Gastroesophageal sphincter (tissue), 4 donors: ENCODE measurements at places on chromosomes 4 and X. TPM values are rescaled to one million over a fixed set of nuclear protein-coding genes. Genes with fewer than 3 reads are reported as not detected.

GRCh38 chrX:136828830-136829229 is 48.1 kb upstream of the ARHGEF6 start:
- no peaks in the 10 kb centered on the region for H3K4me1 ChIP-seq
- H3K27me3 ChIP-seq = no peaks in the 10 kb centered on the region
- no peak for ATAC-seq

DNA sequence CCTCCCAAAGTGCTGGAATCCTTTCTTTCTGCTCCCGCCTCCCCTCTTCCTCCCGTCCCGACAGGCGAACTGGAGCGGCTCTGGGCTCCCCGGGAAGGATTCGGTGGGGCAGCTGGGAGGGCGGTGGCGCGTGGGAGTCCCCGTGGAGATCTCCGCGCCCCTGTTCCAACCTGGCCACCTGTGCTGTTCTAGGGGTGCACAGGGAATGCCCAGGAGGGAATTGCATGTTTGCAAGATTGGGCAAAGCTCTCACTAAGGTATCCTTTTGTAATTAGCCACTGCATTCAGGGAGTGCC is 11.2 kb upstream of the ELF4 start:
- H3K36me3 ChIP-seq = no peaks in the 10 kb centered on the region
- H3K27ac ChIP-seq = no peak overlapping the region
- H3K4me1 ChIP-seq = no peaks in the 10 kb centered on the region
- no peak for ATAC-seq
- peak overlapping the region; percentile 45 for H3K4me3 ChIP-seq
- H3K27me3 ChIP-seq = no peaks in the 10 kb centered on the region

DNA sequence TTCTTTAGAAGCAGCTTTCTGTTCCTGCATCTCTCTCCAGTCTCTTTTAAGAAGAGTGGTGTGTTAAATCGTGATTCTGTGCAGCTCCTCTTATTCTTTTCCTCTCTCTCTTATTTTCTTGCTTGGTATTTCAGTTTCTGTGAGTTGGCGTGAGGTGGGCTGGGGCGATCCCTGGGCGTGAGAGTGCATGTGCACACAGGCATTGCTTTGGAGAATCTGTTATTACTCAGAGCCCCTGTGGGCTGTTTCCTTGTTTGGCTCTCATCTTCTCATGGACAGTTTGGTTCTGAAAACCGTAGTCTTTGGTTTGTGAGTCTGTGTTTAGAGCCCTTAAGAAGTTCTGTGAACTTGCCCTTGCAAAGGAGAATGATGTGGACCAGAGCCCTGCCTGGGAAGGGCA is 97.2 kb upstream of the CLNK start:
- H3K27me3 ChIP-seq = no peaks in the 10 kb centered on the region
- H3K4me1 ChIP-seq = no peaks in the 10 kb centered on the region
- H3K4me3 ChIP-seq = no peak overlapping the region
- no peaks in the 10 kb centered on the region for H3K36me3 ChIP-seq

- peaks cover 20% of the 10 kb centered on the region for H3K4me1 ChIP-seq
- no peaks in the 10 kb centered on the region for H3K27me3 ChIP-seq
- H3K27ac ChIP-seq = peak overlapping the region; percentile 99
- no peaks in the 10 kb centered on the region for H3K36me3 ChIP-seq
- ATAC-seq = no peak
Observed at GRCh38 chrX:153974726-153975286, 2.3 kb downstream of the TMEM187 start.

- no peak overlapping the region for H3K4me3 ChIP-seq
- no peaks in the 10 kb centered on the region for H3K36me3 ChIP-seq
- H3K27ac ChIP-seq = no peak overlapping the region
Observed at GRCh38 chrX:26651755-26652154, 435.8 kb downstream of the MAGEB5 start.

- peaks cover 12% of the 10 kb centered on the region for H3K4me1 ChIP-seq
- peak overlapping the region; percentile 85 for H3K27ac ChIP-seq
- peak overlapping the region; percentile 74 for H3K4me3 ChIP-seq
- no peaks in the 10 kb centered on the region for H3K27me3 ChIP-seq
- no peak for ATAC-seq
Observed at GRCh38 chr4:26858035-26858918, 2.4 kb upstream of the STIM2 start.

- no peaks in the 10 kb centered on the region for H3K27me3 ChIP-seq
- H3K4me1 ChIP-seq = no peaks in the 10 kb centered on the region
- H3K27ac ChIP-seq = no peak overlapping the region
- no peak overlapping the region for H3K4me3 ChIP-seq
Observed at GRCh38 chr4:5783486-5783885, 72.5 kb downstream of the EVC start.

Gene ENOX2
- 20.7 TPM for total RNA-seq

Gene GAGE12E
- total RNA-seq = not detected

Gene NHSL2
- total RNA-seq = 15.9 TPM

GRCh38 chrX:74511704-74512103 is 90.4 kb downstream of the SLC16A2 start:
- peaks cover 10% of the 10 kb centered on the region for H3K4me1 ChIP-seq
- no peak overlapping the region for H3K27ac ChIP-seq
- no peak overlapping the region for H3K4me3 ChIP-seq
- ATAC-seq = no peak
- H3K27me3 ChIP-seq = no peaks in the 10 kb centered on the region

Gene FRAS1
- 3.9 TPM for total RNA-seq

GRCh38 chr4:53089936-53090729 is 228.0 kb downstream of the RASL11B start:
- H3K36me3 ChIP-seq = no peaks in the 10 kb centered on the region
- ATAC-seq = peak; percentile 70
- no peaks in the 10 kb centered on the region for H3K4me1 ChIP-seq
- H3K27ac ChIP-seq = no peak overlapping the region
- H3K4me3 ChIP-seq = no peak overlapping the region

Gene NOX1
- total RNA-seq = not detected

- H3K27me3 ChIP-seq = no peaks in the 10 kb centered on the region
- H3K27ac ChIP-seq = no peak overlapping the region
- no peaks in the 10 kb centered on the region for H3K36me3 ChIP-seq
Observed at GRCh38 chr4:135050086-135050717, 848.6 kb upstream of the PABPC4L start.

Gene HTR2C
- total RNA-seq = not detected

GRCh38 chr4:127849505-127850234 is 31.0 kb upstream of the PLK4 start:
- no peak overlapping the region for H3K4me3 ChIP-seq
- no peaks in the 10 kb centered on the region for H3K36me3 ChIP-seq
- no peaks in the 10 kb centered on the region for H3K27me3 ChIP-seq
- H3K27ac ChIP-seq = no peak overlapping the region
- no peak for ATAC-seq
